ENCODE measurements at places on chromosomes 7 and 10.
A peak's percentile ranks its signal among the peaks of the same experiment; 100 is the strongest.

- no peak for DNase-seq
Measured at GRCh38 chr7:106224797-106225196, 60.0 kb downstream of the NAMPT start.

GRCh38 chr10:89134963-89135362 lies 72.2 kb downstream of the CH25H start:
- DNase-seq = no peak

- no peak for DNase-seq
Measured at GRCh38 chr7:28505014-28505413, 92.7 kb downstream of the CREB5 start.

GRCh38 chr10:110576220-110576619 lies 8.7 kb downstream of the SMC3 start:
- no peak for DNase-seq

DNA sequence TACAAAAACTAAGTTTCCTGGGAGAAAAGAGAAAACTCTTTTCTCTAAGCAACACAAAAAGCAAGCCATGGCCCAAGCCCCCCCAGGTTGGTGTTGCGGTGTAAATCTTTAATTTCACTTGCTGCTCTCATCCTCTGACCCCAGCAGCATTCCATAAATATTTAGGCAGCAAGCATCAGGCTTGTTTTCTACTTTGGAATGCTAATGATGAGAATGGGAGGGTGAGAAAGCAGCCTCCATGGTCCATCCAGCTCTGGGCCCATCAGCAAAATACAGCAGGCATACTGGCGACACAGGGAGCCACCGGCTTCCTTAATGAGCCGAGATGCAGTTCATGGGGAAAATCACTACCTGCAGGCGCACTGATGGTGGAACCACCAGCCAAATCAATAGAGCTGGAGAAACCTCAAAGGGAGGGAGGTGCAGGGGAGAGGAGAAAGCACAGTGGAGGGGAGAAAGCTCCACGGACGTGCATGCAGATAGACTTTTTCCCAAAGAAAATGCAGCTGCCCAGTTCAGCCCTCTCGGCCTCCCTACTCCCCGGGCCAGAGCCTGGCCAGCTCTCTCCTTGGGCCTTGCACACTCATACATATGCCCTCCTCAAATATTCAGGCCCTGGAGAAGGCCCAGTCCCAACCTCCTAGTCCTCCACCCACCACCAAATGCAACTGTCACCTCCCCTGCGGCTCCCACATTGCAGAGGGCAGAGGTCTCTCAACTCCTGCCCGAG lies 131.9 kb downstream of the GRID1 start:
- no peak for DNase-seq

DNA sequence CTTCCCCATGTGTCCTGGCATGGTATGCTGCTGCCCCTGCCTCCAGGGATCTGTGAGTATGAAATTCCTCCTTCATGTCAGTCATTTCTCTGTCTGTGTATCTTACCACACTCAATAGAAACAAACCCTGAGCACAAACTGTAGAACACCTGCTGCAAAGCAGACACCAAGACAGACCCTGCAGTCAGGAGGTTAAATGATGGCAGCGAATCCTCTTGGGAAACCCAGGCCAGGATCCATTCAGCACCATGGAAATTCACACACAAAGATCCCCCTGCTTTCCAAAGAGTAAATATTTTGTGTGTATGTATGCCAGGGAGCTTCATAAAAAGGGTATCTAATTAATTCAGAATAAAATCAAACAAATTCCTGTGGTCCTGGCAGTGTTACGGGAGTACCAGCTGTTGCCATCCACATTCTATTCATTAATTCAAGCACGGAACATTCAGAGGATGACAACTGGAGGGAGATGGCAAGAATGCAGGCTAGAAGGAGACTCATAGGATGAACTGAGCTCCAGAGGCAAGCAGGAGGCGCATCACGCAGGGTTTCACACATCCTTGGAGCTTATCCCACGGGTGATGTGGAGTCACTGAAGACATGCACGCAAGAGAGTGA lies 14.8 kb downstream of the ITIH5 start:
- DNase-seq = no peak

DNA sequence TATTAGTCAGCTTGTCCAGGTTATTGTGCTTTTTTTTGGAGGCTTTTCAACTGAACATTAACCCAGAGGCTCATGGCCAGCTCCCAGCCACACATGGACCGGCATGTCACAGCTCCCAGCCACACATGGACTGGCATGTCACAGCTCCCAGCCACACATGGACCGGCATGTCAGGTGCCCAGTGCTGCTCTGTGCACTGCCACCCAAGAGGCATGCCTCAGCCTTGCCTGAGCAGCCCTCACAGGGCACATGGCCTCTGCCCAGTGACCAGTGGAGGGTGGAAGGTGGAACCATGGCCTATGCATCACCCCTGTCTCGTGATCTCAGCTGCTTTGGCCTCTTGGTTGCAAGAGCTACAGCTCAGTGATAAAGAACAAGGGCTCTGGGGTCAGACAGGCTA lies 119.8 kb downstream of the OAT start:
- DNase-seq = no peak

GRCh38 chr7:27586825-27587224 lies 75.9 kb downstream of the HIBADH start:
- no peak for DNase-seq

GRCh38 chr10:25573316-25573715 lies 360.7 kb upstream of the MYO3A start:
- no peak for DNase-seq

DNA sequence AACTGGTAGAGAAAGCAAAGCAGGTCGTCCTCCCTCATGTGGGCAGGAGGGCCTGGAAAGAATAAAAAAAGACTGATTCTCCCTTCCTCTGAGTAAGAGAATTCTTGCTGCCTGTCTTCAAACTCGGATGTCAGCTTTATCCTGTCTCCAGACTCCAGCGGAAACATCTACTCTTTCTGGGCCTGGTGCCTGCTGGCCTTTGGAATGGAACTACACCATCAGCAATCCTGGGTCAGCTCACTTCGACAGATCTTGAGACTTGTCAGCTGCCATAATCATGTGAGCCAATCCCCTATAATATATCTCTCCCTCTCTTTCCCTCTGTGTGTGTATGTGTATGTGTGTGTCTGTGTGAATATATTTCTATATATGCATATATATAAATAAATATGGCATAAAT lies 411.0 kb upstream of the DPP6 start:
- DNase-seq = no peak

GRCh38 chr10:60896033-60896432 lies 48.0 kb downstream of the RHOBTB1 start:
- DNase-seq = no peak

DNA sequence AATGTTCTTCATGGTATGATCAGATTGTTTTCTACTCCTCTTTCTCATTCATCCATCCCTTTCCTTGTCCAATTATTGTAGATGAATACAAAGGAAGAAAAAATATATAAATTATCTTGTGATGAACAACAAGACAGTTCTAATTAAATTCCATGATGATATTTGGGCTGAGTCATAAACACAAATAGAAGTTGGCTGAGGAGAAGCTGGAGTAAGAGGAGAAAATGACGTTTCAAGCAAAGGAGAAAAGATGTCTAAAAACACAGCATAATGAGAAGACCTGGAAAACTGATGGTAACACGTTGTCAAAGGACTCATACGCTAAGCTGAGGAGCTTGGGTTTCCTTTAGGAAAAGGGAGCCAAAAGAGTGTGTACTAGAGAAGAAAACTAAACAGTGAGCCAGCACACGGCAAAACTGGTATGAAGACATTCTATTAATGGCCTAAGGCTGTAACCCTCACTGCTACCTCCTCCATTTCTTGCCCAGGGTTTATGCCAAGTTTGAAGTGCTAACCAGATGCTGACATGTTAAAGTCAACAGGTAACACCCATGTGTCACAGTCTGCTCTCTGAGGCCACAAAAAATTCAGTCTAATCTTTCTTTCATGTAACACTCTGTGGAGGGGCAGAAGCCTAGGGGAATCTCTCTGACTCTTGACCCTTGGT lies 26.1 kb downstream of the ZFAND4 start:
- peak; percentile 41 for DNase-seq

DNA sequence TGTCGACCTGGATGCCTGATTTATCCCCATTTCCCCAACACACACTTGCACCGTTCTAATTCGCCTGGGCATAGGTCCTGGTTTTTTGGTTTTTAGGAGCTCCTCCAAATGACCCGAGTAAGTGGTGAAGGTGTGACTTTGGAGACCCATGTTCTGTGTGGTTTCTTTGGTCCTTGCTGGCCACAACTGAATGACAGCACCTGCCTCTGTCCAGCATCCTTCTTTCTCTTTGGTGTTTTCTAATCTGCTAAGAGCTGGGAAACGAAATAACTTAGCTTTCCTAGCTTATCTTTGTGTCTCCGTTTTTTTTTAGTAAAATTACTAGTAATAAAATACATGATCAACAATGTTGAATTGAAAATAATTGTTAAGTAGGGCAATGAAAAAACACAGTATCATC lies 120.2 kb downstream of the PRLHR start:
- DNase-seq = no peak

DNA sequence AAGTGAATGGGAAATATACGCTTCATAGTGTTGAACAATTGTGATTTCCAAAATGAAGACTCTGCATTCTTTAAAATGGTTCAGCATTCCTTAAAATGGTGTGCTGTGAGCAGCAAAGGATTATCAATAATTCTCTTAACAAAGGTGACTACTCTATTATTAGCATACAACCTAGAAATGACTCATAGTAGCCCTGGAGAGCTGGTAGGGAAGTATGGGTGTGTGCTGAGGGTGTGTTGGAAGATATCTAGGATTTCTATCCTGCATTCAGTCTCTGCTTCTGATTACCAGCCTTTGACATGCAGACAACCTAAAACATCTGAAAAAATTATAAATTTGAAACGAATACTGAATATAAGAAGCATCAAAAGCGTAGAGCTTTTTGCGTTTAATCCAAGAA lies 72.5 kb downstream of the SEMA3D start:
- no peak for DNase-seq

GRCh38 chr10:95181726-95182125 lies 12.3 kb upstream of the ACSM6 start:
- peak; percentile 42 for DNase-seq

- DNase-seq = no peak
Measured at GRCh38 chr10:131929122-131929845, 28.5 kb downstream of the PPP2R2D start.

DNA sequence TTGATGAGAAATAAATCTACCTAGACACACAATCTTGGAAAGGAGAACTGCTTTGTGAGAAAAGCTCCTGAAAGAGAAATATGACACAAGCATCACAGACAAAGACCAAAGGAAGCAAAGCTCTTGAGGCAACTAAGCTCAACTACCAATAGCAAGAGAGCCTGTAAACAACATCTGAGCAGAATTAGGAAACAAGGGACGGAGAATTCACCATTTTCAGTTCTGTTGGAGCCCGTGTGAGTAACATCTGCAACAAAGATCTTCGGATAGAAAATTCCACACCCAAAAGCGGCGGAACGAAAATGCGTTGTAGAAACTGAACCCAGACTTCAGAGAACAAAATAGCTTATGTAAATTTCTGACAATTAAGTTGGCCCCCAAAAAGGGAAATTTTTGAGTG lies 909.9 kb upstream of the MBL2 start:
- no peak for DNase-seq

DNA sequence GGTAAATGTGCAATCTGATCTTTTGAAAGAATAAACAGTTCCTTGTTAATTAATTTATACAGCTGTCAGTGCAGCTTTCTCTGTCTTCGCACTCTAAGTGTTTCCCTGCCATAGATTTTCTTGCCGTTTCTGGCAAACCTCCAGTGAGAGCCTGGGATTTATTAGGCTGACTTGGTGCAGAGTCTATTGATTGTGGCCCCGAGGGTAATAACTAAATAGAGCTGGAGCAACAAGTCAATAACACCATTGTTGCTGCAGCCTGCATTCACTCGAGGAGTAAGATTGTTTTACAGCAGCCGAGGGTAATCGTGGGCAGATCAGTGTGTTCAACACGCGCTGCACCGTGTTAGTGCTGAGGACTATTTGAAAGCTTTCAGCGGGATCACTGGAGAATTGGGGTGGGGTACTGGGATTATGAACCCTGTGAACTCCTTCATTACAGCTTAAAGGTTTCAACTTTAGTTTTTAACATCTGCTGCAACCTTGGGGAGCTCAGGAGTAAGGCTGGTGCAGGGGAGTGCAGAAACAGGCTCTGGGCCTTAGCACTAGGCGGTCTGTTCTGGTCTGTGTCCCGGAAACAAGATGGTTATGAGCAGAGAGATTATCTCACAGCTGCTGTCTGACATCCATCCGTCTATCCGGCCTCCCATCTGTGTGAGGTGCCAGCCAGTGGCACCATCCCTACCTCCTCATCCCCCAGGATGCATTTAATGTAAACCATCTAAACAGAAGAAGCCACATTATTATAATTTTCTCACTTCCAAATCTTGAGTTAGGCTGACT lies 174.0 kb upstream of the TCF7L2 start:
- DNase-seq = peak; percentile 50

GRCh38 chr7:103541026-103541425 lies 95.0 kb upstream of the SLC26A5 start:
- peak; percentile 79 for DNase-seq

DNA sequence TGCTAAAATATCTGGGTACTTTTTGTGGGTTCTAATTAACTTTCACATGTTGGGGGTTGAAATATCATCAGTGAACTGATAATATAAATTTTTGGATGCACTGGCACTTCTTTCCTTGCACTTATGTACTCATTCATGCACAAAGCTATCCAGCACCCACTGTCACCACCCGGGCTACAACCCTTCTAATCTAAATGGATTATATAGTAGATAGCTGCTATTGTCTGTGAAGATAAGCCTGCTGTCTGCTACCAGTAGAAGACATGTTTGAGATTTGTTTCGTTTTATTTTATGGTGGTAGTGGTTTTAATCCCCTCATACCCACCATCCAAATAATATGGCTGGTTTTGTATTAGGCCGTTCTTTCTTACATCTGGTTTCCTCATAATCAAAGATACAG lies 353.5 kb upstream of the LRGUK start:
- DNase-seq = no peak

GRCh38 chr10:128210215-128211063 lies 84.2 kb upstream of the MKI67 start:
- no peak for DNase-seq

DNA sequence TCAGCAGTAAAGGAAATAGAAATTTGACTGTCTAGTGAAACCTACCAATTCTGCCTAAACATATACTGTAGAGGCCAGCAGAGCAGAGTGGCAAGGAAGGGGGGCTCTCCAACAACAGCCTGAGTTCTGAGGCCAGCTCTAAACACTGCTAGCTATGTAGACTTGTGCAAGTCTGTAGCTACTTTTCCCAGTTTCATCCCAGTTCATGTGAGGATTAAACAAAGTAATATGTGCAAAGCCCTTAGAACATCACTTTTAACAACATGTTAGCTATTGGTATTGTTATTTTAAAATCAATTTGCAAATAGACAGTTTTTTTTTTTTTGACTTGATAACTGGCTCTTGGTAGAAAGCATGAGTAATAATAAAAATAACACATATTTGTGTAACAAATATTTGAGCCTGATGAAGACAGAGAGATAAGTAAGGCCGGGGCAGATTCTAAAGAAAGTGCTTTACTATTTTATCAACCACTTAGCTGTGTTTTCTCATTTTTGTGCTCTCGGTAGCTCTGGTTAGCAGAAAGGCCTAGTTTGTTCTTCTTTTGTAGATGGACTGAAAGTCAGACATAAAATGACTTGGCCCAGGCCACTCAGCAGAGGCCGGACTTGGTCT lies 9.3 kb downstream of the CHST12 start:
- DNase-seq = peak; percentile 7

GRCh38 chr10:13589316-13589715 lies 2.6 kb downstream of the PRPF18 start:
- no peak for DNase-seq
